Right hindlimb (tissue), 1 donor: ENCODE measurements at places on chromosomes 7 and 10.

DNA sequence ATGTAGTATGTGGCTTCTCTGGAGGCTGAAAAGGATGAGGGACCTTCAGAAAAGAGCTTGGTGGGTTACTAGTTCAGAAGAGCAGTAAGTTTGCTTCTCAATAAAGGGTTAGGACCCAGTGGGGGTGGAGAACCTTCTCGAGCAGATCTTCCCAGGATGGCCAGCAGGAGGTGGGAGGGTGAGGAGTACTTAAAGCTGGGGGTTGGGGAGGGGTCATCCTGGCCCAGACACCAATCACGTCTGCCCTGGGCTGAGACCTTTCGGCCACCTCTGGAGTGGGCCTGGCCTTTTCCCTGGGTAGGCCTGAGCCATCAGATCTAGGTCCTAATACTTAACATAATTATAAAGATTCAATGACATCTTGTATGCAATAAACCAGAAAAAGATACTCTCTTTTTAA lies 149.0 kb upstream of the TCF7L2 start:
- no peak for DNase-seq

DNA sequence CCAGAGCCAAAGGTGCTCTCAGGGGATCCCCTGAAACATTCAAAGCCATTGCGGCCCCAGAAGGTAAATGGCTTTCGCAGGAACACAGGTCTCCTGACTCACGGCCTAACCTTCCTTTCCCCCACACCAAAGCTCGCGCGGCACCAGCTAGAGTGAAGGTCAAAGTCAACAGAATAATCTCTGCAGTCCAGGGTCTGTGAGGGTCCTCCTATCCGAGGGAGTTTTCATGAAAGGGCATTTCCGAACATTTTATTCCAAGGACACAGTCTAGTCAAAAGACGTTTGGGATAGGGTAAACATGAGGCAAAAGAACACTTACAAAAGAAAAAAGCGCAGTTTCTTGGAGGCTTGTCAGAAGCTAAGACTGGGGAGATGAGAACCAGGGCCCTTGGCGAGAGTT lies 559 bp upstream of the STEAP2 start:
- no peak for DNase-seq

DNA sequence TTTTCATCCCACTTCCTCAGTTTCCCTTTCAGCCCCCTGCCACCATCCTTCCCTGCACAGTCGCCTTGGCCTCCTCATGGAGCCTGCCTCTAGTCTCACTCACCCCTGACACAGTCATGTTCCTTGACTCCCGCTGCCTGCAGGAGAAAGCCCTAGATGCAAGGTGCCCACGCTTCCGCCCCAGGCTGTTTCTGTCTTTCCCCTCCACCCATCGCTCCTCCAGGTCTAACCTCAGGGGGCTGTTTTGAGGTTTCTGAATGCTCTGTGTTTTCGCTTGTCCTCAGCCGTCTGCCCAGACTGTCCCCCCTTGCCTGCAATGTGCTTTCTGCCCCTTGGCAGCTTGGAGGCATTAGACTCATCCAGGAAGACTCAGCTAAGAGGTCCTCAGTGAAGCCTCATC lies 89.9 kb downstream of the EMX2 start:
- DNase-seq: no peak

DNA sequence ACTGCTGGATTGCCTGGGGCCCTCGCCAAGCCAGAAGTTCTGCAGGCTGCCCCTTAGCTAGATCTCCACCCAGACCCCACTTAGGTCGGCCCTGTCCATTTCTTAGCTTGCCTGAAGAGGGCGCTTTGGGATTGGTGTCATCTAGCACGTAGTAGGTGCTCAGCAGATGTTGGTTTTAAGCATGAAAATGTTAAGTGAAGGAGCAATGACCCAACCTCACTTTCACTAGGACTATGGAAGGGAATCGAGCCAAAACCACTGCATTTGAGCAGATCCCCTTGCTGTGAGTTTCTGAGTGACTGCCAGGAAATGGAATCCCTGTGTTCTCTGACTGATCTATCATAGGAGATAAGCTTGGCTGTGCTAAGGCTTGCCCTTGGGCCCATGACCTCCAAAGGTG lies 131.7 kb upstream of the EEPD1 start:
- DNase-seq: no peak

DNA sequence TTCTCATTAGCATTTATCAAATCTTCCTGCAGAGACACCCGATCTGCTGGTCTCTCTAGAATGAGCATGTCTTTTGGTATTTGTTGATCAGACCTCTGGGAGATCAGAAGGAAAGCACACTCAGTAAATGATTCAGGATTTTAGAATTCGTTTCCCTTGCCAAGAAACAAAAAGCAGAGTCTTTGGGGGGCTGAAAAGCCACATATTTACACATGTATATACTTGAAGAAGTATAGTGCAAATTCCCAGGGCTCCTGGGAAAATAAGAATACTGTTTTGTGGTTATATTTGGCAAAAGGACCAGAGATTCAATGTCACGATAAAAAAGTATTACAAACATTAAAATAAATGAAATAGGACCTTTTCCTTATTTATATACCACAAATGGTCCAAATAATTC lies 100.2 kb downstream of the AGMO start:
- DNase-seq: no peak

- peak; percentile 48 for DNase-seq
Measured at GRCh38 chr7:126700807-126701604, 551.7 kb downstream of the GRM8 start.

DNA sequence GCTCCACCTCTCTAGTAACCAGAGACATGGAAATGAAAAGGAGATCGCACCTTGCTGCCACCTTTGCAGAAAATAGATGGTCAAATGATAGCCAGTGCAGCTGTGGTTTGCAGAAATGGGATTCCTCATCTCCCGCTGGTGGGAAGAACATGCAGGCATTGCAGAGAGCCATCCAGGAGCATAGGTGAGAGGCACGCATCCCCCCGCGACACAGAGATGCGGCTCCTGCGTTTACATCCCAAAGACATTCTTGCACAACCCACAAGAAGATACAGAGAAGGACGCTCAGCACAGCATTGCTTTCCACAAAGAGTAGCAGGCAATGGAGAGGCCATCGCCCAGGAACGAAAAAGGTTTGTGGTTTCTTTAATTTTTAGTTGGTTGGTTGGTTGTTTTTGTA lies 56.2 kb downstream of the OAT start:
- no peak for DNase-seq

GRCh38 chr7:37193087-37193774 lies 255.4 kb downstream of the ELMO1 start:
- no peak for DNase-seq

- no peak for DNase-seq
Measured at GRCh38 chr7:50221028-50221427, 83.5 kb upstream of the IKZF1 start.

- no peak for DNase-seq
Measured at GRCh38 chr7:23017309-23017708, 3.4 kb upstream of the HYCC1 start.

DNA sequence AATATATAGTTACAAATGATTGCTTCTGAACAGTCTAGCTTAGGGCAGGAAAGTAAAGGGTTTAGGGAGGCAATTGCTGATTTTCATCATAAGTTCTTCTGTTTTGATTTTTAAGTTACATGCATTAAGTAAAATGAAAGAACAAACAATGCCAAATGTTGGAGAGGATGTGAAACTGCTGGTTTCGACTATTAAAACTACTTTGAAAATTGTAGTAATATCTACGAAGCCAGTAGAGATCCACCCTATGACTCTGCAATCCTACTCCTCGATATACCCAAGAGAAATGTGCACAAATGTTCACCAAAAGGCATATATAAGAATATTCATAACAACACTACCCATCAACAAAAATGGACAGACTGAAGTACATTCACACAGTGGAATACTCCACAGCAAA lies 24.3 kb downstream of the PDZD8 start:
- no peak for DNase-seq

GRCh38 chr7:139908792-139909191 lies 79.7 kb downstream of the TBXAS1 start:
- no peak for DNase-seq

GRCh38 chr10:33325929-33326328 lies 8.5 kb downstream of the NRP1 start:
- DNase-seq: no peak

DNA sequence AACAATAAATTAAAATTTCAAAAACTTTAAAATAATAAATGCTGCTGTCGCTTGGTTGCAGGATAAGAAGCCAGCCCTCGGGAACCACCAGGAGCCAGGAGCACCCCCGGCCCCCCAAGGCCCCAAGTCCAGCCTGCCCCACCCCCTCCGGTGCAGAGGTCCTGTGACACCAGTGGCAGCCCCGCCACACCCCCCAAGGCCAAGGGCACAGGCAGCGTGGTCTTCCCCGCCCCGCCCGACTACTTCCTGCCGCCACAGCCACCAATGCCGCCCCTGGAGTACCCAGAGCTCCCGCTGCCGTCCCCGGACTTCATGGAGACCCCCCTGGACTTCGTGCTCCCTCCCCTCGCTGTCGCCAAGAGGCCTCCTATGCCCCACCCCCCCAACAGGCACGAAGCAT lies 44.5 kb upstream of the PDSS1 start:
- no peak for DNase-seq

GRCh38 chr7:74482629-74483401 lies 29.1 kb downstream of the GTF2IRD1 start:
- no peak for DNase-seq

DNA sequence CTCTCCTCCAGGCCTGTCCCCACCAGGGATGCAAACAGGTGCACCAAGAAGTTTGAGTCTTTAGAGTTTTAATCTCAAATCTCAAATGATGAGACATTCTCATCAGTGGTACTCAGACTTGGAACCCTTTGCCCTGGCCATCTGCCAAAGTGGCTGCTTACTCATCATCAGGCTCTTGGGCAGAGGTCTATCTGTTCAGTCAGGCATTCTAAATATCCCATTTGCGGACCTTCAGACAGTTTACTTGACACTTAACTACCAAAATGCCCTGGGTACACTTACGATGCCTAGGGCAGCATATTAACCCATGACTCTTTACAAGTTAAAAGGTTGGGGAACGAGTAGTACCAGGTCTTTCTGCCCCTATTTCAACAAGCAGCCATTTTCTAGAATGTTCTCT lies 61.2 kb upstream of the YAE1 start:
- no peak for DNase-seq

- no peak for DNase-seq
Measured at GRCh38 chr7:85602196-85602595, 415.3 kb upstream of the SEMA3D start.

DNA sequence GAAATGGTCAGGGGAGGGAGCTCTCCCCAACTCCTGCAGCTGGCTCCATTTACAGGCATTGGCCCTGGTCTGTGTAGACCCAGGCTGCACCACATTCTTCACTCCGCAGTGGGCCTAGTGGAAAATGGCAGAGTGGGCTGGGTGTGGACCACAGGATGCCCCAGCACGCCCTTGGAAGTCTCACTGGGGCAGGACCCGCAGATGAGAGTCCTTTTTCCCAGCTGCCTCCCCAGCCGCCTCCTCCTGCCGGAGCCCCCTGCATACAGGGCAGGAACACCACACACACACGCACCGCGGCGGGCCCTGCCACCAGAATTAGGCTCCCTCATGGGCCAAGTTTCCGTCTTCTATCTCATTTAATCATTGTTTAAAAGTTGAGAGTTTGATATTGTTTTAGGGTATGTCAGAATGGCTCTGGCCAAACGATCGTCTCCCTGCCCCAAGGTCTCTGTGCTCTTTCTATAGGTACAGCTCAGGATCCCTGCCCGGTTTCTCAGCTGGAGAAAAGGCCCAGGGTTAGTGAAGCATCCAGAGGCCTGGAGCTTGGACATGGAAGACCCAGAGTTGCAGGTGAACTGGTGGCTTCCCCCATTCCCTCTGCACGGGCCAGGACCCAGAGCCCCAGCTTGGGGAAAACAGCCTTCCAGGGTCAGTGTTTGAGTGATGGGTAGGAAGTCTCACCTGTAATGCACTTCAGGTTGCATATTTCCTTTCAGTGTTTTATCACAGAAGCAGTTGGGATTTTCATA lies 42.0 kb downstream of the ZNF467 start:
- DNase-seq: no peak

DNA sequence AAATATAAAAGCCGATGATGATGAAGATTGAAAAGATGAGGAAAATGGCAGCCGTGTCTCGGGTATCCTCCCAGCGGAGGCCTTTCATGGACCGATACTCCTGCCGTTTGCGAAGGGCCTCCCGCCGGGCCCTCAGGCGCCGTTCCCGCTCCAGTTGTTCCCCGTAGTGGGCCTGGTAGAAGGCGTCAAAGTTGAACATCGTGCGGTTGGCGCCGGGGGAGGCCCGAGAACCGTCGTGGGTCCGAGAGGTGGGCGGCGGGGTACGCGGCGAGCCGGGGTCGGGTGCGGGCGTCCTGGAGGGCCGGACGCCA lies 553 bp downstream of the DNAJC30 start:
- DNase-seq: no peak

DNA sequence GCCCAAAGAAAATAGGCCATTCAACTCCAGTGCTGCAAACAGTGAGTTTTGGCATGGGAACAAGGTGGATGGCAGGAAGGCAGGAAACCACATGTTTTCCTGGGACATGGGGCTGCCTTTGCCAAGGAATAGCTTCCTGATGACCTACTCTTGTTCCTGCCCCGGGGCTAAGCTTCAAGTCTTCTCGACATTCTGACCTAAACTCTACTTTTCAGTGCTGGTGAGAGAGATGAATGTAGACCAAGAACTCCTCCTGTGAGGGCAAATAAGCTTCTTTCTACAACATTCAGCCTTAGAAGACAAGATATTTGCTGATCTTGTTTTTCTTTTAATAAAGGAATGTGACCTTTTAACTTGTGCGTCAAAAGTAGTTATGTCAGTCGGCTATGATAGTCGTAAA lies 199.0 kb downstream of the GPR37 start:
- DNase-seq: no peak

GRCh38 chr10:29030900-29031299 lies 258.0 kb upstream of the LYZL1 start:
- peak; percentile 37 for DNase-seq

DNA sequence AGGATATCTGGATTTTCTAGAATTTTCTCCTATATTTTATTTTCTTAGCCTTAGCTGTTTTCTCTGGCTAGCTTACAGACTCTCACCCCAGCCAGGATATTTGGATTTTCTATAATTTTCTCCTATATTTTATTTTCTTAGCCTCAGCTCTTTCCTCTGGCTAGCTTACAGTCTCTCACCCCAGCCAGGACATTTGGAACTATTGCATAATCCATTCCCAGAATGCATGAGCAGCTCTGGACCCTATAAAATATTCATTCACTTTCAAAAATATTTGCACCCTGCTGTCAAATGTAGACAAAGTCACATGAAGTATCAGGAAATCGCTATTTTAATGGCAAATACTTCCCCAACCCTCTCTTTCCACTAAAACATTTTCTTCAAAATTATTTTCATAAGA lies 298.9 kb downstream of the DNAJB6 start:
- no peak for DNase-seq

GRCh38 chr10:97089209-97089870 lies 96.4 kb downstream of the SLIT1 start:
- DNase-seq: no peak

- DNase-seq: no peak
Measured at GRCh38 chr7:154308928-154309327, 256.7 kb downstream of the DPP6 start.

DNA sequence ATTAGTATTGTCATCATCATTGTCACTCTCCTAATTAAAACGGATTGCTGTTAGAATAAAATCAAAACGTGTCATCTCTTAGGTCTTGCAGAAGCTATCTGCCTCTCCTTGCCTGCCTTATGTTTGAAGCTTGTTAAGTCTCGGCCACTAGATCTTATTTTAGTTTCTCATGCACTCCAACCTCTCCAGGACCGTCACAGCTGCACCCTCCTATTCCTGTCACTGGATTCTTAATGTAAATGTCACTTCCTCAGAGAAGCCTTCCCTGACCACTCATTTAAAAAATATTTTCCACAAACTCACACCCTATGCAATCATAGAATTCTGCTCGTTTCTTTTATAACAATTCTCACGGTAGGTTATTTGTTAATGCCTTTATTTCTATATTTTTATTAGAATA lies 103.9 kb upstream of the DKK1 start:
- DNase-seq: no peak
